Cardiac fibroblast (primary cell): ENCODE measurements at places on chromosomes 7 and 10.

GRCh38 chr7:89477991-89478390, 676.3 kb upstream of the STEAP1 start:
- no peak for DNase-seq

DNA sequence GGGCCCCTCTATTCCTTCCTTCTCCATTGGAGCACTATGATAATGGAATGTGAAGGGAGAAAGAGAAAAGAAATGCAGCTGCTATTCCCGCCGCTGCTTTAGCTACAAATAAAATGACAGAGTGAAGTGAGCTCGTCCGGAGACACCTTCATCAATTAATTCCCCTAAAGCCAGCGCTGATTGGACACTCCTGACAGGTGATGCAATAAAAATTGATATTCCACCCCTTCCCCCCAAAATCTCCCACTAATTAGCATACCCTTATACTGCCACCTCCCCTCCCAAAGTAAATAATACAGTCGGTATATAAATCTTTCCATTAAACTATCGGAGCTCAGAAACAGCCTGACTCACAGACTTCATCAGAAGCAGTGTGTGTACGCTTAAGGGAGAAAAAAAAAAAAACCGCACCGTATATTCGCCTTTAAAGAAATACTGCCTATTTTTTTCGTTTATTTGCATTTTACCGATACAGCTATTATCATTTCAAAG, 7.3 kb downstream of the SKIDA1 start:
- peak; percentile 23 for DNase-seq

GRCh38 chr10:2494399-2494798, 572.9 kb upstream of the PFKP start:
- no peak for DNase-seq

GRCh38 chr7:39808796-39809481, 141.1 kb upstream of the CDK13 start:
- no peak for DNase-seq

DNA sequence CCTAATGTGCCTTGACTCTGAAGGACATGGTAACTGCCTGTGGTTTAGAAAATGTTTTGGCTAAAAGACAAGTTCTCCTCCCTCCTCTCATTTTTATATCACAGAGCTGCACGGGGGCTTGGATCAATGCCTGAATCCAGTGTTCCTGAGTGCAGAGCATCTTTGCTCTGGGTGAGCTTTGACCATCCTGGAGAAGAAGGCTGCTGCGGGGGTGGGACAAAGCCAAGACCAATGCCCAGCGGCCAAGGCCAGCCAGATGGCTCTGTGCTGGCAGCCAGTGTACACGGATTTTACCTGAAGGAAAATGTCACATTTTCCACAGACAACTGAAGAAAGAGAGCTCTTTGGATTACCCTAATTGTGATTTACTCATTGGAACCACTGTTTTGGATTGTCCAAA, 102.0 kb upstream of the TARP start:
- no peak for DNase-seq

DNA sequence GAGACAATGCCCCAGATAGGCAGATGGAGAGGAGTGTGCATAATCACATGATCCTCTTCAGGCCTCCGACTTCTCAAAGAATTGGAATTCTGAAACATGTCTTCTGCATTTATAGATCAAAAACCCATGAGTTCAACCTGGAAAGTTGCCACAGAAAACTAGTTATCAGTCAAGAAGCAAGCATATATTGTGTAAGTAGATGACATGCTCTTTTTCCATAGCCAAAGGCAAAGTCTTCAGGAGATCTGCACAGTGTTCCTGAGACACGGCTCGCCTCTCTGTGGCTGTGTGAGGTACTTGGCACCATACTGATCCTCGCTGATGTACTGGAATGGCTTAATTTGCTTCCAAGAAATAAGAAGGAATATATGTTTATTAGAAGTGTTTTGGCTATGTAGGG, 213.5 kb upstream of the MKI67 start:
- no peak for DNase-seq

DNA sequence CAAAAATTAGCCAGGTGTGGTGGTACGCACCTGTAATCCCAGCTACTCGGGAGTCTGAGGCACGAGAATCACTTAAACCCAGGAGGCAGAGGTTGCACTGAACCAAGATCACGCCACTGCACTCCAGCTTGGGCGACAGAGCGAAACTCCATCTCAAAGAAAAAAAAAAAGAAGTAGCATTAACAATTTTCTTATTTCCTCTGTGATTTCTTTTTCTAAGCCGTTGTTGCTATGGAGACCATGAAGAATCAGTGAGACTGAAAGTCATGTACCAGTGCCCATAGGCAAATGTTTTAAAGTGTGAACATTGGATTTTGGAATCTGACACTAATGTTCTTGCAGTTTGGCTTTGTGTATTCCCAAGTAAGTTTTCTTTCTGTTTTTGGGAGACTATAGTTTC, 18.4 kb upstream of the MAP3K8 start:
- DNase-seq = no peak

DNA sequence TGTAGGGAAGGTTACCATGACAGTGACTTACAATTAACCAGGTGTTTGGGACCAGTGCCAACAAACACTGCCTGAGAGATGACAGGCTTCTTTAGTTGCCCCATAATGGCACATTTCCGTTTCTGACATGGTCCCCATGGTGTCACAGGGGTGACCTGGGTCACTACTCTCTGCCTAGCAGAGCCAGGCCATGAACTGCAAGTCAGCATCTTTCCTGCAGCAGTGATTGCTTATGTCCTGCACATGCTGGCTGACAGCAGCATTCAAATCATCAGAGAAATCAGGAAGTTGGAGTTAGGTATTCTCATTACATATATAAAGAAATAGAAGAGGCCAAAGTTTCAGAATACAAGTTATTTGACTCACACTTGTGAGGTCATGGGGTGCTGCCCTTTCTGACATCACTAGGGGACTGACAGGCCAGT, 47.1 kb upstream of the ZNRF2 start:
- no peak for DNase-seq

DNA sequence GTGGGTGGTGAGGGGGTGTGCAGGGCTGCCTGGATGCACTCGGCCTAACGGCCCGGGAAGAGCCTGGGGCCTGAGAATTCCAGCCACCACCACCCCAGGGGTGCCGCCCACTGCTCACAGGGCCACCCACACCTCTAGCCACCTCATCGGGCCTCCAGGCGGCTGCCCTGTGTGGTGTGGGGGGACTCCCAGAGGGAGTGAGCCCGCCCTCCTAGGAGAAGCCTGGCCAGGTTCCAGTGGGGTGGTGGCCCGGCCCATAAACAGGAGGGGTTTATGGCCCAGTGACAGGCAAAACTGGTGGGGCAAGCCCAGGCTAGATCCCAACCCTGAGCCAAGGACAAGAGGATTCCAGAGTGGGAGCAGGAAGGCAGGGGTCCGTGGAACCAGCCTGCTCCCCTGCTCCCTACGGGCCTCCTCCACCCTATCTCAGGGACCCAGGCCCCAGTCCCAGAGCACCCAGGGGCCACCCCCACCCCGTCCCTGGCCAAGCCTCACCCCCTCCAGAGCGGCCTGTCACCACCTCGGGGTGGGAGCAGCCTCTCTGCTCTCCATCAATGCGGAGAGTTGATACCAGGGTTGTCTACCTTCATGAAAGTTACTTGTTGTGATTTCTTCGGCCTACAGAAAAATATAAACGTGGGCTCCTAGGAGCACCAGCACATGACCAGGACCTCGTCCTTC, 20.2 kb upstream of the PDGFA start:
- DNase-seq = peak; percentile 14

DNA sequence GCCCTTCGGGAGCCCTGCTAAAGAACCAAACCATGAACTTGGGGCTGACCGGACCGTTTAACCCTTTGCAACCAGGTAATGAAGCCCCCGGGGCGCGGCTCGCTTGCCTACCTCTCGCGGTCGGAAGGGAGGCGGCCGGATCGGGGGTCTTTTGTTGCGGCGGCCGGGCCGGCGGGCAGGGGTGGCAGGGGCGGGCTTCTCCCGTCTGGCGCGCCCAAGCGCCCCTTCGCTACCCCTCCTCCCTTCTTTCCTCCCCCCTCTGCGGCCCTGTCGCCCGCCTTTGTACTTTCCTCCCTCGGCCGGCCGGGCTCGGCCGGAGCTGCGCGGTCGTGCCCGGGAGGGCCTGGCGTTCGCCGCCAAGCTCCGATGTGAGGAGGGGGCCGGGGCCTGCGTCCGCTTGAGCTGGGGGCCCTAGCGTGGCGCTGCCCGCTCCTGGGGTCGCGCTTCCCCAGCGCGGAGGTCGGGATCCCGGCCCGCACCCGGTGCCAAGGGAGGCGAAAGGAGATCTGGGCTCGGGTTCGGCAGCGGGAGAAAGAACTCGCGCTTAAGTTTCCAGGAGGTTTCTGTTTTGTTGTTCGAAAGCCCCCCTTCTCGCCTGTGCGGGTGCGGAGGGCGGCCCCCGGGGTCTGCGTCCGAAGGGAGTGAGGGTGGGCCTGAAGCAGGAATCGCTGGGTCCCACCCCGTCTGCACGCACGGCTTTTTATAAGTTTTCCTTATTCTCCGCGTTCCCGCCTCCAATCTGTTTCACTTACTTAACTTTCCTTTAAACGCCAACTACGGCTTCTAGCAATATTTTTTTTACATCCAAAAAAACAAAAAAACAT, 436.8 kb upstream of the GALNT17 start:
- peak; percentile 21 for DNase-seq

GRCh38 chr10:30134171-30134945, 75.0 kb upstream of the JCAD start:
- no peak for DNase-seq

DNA sequence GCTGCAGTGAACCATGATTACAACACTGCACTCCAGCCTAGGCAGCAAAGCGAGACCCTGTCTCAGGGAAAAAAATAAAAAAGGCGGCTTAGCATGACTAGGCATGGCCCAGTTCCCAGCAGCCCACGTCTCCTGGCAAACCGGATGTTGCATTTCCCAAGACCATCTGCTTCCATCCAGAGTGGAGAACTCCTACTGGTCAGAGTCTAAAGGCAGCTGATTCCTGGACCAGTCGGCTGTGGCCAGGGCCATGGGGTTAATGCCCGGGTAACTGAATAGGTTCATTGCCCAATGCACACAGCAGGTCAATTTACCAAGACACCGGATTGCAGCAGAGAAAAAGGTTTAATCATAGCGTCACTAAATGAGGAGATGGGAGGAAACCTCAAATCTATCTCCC, 133.1 kb downstream of the MYL10 start:
- peak; percentile 12 for DNase-seq

DNA sequence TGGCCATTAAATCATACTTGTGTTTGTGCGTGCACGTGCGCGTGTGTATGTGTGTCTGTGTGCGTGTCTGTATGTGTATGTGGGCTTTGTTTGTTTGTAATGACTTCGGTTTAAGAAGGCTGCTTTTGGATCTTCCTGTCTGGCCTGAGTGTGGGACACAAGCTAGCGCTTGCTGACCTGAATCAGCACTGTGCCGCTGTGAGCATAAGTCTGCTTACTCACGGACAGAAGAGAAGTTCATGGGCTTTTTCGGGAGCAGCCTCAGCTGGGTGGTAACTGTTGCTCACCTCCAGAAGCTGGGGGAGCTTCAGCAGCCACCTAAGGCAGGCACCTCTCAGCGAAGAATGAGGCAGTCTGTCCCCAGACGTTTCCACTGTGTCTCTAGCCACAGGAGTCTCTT, 56.1 kb upstream of the TRUB1 start:
- no peak for DNase-seq

DNA sequence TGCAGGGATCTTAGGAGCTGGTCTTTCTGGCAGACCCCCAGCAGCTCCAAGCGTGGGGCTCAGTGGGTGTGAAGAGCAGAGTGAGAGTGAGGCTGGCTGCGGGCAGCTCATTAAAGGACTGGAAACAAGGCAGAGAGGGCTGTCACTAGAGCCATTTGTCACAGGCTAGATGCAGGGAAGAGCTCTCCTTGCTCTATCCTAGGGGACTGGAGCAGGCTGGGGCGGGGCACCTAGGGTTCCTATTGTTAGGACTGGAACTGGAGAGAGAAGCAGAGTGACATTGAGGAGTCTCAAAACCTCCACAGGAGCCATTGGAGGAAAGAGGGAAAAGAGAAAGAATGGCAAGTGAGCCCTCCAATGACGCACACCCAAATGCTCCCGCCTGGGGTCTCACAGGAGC, 772 bp upstream of the DDC start:
- DNase-seq = no peak

GRCh38 chr10:86945361-86946212, 11.8 kb downstream of the MMRN2 start:
- DNase-seq = no peak

DNA sequence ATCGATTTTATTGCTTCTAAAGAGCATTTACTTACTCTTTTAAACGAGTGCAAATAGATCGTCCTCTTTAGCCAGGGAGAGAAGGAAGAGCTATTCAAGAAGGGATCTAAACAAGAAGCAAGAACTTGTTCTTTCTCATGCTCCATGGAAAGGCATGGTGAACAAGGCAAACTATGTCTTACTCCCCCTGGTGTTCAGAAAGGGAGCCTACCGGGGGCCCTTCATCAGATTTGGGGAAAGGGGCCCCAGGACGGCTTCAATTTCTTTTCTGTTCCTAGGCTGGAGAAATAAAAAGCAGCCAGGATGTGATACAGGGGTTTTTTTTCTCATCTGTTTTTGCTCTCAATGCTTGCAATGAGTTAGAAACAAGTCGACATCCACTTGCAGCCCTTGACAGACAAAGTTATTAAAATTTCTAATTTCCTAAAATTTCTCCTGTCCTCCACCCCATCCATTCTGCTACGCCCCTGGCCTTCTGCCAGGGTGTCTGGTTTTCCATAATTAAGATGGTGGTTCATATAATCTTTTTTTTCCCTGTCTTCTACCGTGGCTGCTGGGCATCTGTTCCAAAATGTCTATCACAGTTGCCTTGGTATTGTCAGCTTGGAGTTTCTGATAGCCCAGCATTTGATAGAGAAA, 214.4 kb downstream of the CREB5 start:
- peak; percentile 56 for DNase-seq

GRCh38 chr7:17233603-17234002, 64.8 kb upstream of the AHR start:
- peak; percentile 5 for DNase-seq

DNA sequence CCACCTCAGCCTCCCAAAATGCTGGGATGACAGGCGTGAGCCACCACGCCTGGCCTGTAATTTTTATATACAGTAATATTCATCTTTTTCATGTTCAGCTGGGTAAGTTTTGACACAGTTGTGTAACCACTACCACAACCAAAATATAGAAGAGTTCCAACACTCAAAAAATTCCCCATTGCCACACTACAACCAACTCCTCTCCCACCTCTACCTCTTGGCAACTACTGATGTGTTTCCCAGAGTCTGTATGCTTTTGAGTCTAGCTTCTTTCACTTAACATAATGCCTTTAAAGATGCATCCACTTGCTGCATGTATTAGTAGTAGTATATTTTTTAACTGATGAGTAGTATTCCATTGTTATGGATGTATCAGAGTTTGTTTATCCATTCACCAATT, 90.7 kb downstream of the SRPK2 start:
- no peak for DNase-seq
